NCI-H187 (cell line): ENCODE measurements at places on chromosomes 7 and 10.

- no peak for DNase-seq
Measured at GRCh38 chr7:34269084-34269483, 363.7 kb downstream of the BMPER start.

DNA sequence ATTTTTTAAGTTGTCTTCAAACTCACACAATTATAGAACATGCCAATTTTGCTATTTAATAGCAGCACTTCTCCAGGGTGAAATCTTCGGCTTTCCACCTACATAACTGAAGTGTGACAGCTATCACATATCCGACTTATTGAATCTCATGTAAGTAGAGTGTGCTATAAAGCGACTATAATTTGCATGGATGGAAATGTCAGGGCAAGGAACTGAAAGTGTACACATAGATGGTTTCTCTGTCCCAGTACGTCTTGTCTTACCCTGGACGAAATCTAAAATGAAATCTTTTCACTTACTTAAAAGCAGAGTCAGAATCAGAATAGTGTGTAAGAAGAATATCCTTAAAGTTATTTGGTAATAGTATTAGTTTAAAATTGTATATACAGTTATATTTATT is 132.3 kb downstream of the THSD7A start:
- DNase-seq = no peak

DNA sequence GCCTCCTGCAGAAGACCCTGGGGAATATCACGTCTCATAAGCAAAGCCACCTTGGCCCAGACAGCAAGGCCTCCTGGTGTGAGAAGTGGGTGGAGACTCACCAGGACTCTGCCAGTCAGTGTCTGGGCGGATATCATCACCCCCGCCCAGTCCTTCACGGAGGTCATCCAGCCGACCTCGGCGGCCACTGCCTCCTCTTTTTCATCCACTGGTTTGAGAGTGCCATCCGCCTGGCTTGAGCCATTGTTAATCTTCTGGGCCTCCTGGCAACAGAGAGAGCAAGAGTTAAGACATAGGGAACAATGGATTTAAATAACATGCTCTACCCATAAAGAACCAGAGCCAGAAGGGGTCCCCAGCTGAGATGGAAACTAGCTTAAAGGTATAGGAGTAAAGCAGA is 233.8 kb downstream of the KCNMA1 start:
- DNase-seq = no peak

- no peak for DNase-seq
Measured at GRCh38 chr7:14673202-14673601, 229.3 kb downstream of the DGKB start.

- DNase-seq = no peak
Measured at GRCh38 chr10:131207176-131207575, 104.3 kb downstream of the TCERG1L start.

GRCh38 chr10:72164617-72165016 is 51.2 kb upstream of the ANAPC16 start:
- no peak for DNase-seq

DNA sequence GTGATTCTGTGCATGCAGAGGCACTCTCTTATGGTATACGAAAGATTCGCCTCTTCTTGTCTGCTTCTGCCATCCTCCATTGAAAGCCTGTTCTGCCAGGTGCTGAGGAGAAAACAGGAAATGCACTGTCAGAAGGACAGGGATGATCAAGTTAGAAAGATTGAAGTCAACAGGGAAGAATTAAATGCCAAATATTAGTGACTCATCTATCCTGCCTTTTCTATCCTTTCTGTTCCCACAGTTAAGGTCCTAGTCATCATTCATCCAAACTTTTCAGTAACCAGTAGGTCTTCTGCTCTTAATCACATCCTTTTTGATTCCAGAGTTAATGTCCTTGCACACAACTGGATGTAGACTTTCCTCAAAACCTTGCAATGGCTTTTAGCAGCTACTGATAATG is 4.8 kb upstream of the ZNF783 start:
- DNase-seq = no peak

GRCh38 chr10:12509016-12509793 is 159.9 kb downstream of the CAMK1D start:
- DNase-seq = no peak

DNA sequence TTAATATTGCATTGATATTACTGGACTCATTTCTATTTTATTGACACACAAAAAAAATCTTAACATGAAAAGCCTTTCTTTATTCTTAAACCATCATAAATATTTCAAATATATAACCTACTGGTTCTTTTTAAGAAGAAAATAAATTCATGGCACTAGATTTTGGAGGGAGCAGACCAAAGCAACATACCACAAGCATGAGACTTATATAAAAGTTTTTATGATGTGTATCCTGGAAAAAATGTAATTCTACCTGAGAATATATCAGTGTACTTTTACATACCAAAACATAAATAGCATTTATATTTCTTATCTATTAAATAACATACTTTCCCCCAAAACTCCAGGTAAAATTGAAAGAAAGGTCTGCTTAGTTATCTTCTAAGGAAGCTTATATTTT is 508.2 kb upstream of the SEMA3D start:
- no peak for DNase-seq

DNA sequence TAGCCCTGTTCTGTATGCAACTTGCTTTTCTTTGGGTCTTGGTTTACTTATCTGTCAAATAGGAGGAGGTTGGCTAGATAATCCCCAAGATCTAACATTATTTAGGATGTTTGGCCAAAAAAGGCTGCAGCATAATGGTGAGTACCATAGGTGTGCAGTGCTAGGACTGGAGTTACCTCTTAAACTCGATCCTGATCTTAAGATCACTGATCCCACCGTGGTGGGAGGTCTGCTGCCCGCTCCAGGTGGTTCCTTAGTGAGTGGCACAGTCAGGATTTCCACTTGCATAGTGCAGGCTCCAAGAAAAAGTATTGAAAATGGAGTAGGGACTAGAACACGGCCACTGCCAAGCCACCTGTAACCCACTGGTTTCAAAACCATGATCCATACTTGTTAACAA is 66.9 kb downstream of the KLHDC10 start:
- no peak for DNase-seq

GRCh38 chr7:99365318-99366141 is 9.0 kb upstream of the ARPC1B start:
- no peak for DNase-seq

DNA sequence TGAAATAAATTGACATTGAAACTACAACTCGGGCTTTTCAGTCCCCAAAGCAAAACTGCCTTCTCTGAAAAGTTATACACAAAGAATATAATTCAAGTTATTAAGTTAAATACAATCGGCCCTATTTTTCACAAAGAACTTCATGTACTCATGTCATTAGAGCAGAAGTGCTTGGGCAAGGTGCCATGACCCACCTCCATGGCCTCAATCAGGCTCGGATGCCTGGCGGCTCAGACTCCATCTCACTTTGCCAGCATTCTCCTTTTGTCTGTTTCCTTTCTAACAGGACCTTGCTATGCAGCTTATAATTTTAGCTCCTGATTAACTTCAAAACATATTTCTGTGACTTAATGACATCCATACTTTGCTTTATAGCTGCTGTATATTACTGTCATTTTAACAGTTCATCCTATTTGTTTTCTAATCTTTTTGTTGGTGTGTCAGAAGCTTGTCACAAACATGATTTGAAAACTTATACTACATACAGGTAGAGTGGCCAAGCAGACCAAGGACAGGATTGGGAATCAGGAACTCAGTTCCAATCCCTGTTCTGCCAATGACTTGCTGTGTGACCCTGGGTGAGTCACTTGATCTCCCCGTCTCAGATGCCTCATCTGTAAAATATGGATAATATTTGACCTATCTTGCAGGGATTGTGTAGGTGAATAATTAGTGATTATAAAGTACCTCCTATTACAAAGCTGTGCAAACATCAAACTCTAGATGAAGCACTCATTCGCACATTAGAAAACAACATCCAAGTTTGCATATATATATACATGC is 60.8 kb upstream of the ITGA8 start:
- no peak for DNase-seq

DNA sequence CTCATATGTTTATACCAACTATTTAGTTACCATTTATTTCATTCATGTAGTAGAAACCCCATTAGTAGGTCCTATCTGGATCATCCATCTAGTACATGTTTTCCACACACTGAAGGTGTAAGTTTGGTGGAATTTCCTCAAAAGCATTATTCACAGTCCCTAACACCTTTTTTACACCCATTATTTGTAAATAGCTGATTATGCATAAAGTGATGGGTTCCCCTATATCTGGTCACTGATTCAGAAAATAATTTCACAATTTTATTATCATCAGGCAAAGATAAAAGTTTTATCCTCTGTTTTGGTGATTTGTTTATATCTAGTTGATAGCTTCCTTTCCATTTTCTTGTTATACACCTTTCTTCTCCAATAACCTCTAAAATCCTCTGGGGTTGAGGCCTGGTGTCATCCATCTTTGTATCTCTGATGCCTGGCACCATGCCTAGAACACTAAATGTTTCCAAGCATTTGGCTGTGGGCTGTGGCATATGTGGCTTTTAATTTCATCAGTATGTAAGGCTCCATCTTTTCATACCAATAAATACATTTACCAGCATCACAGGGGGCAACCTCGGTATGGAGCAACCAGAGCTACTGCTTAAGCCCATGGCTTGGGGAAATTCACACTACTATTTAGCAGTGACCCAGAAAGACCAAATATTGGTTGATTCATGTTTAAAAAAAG is 1089.5 kb upstream of the LRRN3 start:
- no peak for DNase-seq

DNA sequence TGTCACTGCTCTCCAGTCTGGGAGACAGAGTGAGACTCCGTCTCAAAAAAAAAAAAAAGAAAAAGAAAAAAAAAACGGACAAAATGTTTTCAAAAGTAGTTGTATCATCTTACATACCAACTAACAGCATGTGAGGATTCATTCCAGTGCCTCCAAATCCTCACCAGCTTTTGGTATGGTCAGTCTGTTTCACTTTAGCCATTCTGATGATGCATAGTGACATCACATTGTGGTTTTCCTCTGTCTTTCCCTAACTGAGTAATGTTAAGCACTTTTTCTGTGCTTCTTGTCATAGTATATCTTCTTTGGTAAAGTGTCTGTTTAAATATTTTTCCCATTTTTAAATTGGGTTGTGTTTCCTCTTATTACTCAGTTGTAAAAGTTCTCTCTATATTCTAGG is 251.4 kb upstream of the CTBP2 start:
- DNase-seq = no peak

GRCh38 chr7:151085691-151086620 is at the start of gene AGAP3:
AGAP3 (plus strand) TSS chr7:151086475; CDS start chr7:151086742, 267 bp downstream.
- DNase-seq = peak; percentile 44

- no peak for DNase-seq
Measured at GRCh38 chr10:100053686-100054460, 27.8 kb downstream of the CPN1 start.

DNA sequence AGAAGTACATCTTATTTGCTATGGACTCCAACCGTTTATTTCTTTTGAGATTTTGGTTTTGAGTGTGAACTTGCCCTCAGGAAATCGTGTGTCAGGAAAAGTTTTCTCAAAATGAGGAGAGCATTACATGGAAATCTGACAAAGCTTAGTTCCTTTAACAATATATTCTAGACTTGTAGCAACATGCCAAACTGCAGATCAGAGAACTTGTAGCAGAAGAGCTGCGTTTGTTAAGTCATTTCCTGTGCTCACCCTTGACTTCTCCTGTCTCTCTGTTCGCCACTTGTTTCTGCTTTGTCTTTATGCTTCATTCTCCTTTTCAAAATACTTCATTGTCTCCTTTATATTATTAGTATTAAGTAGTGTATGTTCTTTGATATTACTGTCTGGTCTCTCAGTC is 116.6 kb upstream of the FOXP2 start:
- no peak for DNase-seq

GRCh38 chr7:80902716-80903308 is 16.0 kb downstream of the SEMA3C start:
- DNase-seq = no peak

GRCh38 chr10:61609701-61610100 is 53.0 kb upstream of the CABCOCO1 start:
- DNase-seq = no peak

GRCh38 chr7:131944556-131945069 is 388.2 kb upstream of the PODXL start:
- DNase-seq = no peak

DNA sequence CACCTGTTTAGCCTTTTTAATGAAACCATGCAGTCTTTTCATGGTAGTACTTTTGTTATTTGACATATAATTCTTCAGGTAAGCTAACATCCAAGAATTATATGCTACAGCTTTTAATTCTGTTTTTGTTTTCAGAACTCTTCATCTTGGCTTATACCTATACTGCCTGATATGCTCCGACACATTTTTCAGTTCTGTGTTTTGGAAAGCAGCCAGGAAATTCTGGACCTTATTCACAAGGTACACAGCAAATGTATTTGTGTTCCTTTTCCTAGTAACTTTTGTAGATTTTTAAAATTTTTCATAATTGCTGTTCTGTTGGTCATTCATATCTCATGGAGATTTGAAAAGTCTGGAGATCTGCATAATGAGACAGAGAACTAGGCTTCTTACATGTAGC is 56.7 kb downstream of the BTAF1 start:
- no peak for DNase-seq

DNA sequence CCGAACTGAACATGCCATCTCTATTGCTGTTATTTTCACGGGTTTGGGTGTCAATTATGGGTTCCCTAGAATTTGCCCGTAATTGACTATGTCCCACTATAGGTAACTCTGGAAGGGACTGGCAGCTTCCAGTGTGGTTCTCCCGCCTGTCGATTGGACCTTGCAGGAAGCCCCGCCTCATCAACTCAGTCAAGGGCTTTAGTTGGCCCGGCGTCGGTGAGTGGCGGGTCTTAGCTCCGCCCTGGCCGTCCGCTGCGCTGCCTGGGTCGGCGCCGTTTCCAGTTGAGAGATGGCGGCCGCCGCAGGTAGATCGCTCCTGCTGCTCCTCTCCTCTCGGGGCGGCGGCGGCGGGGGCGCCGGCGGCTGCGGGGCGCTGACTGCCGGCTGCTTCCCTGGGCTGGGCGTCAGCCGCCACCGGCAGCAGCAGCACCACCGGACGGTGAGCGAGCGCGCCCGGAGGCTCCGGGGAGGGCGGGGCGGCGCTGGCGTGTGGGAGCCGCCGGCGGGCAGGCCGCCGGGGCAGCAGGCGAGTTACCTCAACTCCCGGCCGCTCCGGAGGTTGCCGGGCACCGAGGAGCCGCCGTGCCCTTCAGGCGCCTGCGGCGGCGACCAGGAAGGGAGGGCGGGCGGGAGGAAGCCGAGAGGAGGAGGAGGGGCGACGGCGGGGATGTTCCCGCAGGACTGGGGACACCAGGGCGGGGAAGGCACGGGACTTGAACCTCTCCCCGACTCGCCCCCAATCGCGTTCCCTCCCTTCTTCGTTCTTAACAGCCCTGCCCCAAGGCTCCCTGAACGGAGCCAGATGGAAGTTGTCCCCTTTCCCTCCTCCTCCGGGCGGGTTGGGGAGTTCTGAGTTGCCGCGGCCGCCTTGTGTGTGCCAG is at the start of gene MCU:
Gene MCU (plus strand): TSS at position 281 of the 881 bp plus-strand sequence. CDS start 9 bp downstream, at position 290.
- DNase-seq = peak; percentile 26

- no peak for DNase-seq
Measured at GRCh38 chr7:7251742-7252141, 69.4 kb downstream of the C1GALT1 start.

DNA sequence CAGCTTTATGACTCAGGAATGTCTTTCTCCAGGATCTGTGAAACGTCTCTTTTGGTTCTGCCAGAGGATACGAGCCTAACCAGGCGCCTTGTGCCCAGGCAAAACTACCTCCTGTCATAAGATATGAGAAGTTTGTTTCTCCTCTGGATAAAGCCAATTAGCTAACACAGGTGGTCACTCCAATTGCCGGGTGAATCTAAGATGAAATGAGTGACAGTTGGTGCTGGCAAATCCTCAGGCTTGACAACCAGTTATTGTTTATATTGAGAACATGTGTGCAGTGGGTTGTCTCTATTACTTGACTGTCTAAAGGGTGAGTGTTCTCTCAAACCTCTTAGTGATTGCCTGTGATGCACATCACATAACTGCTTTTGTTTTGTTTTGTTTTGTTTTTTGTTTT is 449.1 kb downstream of the XPNPEP1 start:
- DNase-seq = no peak
